Fibroblast of lung (primary cell): ENCODE measurements at places on chromosomes 6 and 20.

GRCh38 chr20:3405696-3406358, 1.6 kb downstream of the DNAAF9 start:
- DNase-seq: no peak

DNA sequence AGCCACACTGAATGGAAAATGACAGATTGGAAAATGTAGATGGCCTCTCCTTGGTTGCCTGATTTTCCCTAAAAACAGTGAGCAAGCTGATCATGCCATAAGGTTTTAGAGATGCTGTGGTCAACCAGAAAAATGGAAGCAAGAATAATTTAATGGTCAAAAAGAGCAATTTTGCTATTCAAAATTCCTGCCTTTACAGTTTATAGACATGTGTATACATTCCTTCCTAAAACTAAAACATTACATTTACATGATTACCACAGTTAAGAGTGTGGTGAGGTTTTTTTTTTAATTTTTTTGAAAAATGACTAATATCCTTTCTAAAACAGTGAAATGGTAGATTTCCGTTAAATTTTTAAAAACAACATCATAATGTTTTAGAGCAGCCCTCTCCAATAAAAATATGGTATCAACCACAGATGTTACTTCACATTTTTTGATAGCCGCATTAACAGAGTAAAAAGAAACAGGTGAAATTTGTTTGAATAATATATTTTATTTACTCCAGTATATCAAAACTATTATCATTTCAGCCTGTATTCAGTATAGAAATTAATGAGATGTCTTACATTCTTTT, 407.0 kb upstream of the SOX4 start:
- DNase-seq: no peak

GRCh38 chr6:96002576-96002910, 13.2 kb upstream of the FUT9 start:
- no peak for DNase-seq

GRCh38 chr20:45087814-45088213, 13.1 kb downstream of the KCNS1 start:
- DNase-seq: peak; percentile 29

GRCh38 chr6:45548657-45549515, 171.2 kb upstream of the SUPT3H start:
- no peak for DNase-seq

- no peak for DNase-seq
Observed at GRCh38 chr6:106281661-106282060, 43.9 kb downstream of the ATG5 start.
